ENCODE measurements at places on chromosomes 6 and 20.

GRCh38 chr6:11387707-11388430 is 149.7 kb upstream of the TMEM170B start:
- DNase-seq, result no peak

GRCh38 chr6:170108456-170108855 is 182.4 kb downstream of the DLL1 start:
- no peak for DNase-seq

DNA sequence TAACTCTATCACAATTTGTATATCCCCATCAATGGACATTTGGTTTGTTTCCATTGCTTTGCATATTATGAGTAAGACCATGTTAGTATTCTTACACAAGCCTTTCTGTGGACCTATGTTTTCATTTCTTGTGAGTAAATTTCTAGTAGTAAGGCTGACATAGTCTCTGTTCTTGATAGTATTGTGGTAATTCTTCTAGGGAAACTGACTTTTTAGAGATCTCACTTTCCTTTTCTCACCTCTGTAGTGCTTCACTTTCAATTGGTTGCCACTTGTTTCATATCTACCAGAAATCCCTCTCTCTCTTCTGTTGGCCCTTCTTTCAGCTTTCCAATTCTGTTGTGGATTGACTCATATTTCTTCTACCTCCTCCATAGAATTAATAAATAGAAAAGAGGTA is 8.5 kb downstream of the ISM1 start:
- DNase-seq, result no peak

DNA sequence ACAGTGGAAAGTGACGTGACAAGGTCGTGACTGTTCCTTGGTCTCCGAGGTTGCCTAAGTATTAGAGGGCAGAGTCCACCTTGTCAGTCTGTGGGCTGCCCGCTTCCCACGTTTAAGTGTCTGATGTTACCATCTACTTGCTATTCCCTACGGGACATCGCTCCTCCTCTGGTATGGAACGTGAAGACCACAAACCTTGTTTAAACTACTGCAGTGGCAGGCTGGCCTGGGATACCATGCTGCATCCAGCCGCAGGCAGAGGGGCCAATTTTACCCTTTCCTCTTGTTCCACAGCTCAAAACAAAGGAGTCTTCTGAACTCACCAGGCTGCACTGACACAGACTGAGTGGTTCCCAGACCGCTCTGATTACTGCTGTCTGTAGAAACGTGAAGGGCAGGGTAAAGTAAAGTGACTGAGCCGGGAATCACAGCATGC is 275.9 kb downstream of the FOXC1 start:
- no peak for DNase-seq

DNA sequence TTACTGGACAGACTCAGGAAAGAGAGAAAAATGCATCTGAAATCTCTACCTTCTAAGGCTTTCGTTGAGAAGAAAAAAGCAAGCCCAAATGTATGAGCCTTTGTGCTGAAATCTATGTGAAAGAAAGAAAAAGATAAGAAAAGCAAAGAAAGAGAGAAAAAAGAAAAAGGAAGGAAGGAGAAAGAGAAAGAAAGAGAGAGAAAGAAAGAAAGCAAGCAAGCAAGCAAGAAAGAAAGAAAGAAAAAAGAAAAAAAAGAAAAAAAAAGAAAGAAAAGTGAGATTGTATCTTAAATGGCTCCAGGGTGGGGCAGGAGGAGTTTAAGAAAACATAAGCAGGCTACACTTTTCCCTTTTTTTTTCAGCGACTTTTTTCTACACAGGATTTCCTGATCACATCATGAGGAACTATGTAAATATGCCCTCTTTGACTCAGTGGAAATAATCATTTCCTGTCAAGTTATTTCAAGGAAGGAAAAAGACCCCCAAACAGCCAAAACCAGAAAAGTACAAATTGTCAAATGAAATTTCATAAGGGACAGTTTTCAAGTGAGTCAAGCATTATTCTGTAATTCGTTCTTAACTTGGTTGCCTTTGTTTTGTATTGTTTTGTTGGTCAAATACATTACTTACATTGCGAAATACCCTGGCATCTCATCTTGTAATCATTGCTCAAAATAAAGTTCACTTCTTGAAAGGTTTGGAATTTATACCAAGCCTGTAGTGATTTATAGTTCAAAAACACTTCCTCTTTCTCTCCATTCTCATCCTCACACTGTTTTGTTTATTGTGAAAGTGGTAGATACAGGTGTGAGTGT is 79.5 kb upstream of the RNF217 start:
- no peak for DNase-seq

DNA sequence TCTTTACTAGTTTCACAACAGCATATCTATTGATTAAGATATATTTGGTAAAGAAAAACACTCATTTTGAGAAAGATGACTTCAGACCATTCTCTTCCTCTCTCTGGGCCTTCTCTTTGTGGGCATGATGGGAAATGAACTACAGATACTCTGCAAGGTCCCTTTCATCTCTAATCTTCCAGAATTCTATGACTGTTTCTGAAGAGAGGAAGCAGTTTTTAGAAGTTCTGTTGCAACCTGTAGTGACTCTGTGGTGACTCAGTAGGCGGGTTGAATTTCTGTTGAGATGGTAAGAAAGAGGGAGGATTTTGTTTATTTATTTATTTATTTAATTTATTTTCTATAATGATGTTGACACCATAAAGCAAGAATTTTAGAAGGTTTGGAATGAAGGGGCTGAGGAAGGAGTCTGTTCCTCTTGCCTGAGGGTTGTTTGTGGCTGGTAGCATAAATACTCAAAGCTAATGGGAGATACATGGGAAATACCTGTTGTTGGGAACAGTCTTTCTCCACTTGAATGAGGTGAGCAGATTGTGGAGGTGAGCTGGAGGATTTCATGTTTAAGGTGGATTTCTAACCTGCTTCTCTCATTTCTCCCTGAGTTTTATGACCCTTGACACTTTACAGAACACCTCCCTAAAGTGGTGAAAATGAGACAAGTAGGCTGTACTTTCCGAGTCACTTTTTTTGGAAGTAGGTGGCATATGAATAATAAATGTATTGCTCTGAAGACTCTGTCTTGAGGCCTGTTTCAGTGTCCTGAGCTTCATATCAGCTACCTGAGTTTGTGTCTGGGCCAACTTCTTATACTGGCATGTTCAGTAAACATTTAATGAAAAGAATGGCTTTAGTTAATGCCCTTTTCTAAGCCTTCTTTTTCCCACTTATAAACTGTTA is 15.0 kb downstream of the ACSS2 start:
- no peak for DNase-seq

GRCh38 chr6:148617530-148617929 is 129.3 kb upstream of the UST start:
- DNase-seq, result no peak

GRCh38 chr20:60817891-60818290 is 434.2 kb upstream of the CDH4 start:
- no peak for DNase-seq

- DNase-seq, result no peak
These were observed 8.5 kb downstream of the HLA-DMB start for GRCh38 chr6:32932132-32932868.
